ENCODE measurements at places on chromosomes 2 and 18.

DNA sequence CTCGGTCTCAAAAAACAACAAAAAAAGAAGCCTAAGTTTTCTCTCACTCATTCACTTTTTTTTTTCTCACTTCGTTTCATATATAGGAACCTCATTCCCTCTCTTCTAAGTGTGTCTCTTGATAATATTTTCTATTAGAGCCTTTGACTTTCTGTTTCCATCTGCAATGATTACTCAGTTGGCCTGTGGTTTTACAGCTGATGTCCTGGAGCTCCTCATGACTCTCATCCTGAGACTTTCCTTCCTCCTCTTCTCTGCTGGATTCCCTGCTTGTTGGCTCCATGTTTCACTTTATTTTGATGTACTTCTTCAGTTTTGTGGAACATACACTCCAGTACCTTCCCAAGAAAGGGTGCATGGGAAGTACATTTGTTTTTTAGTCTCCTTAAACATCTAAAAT lies 154.2 kb upstream of the GATA6 start:
- H3K27ac ChIP-seq = no peak overlapping the region
- no peak for DNase-seq
- peaks cover 2% of the 10 kb centered on the region for H3K27me3 ChIP-seq

DNA sequence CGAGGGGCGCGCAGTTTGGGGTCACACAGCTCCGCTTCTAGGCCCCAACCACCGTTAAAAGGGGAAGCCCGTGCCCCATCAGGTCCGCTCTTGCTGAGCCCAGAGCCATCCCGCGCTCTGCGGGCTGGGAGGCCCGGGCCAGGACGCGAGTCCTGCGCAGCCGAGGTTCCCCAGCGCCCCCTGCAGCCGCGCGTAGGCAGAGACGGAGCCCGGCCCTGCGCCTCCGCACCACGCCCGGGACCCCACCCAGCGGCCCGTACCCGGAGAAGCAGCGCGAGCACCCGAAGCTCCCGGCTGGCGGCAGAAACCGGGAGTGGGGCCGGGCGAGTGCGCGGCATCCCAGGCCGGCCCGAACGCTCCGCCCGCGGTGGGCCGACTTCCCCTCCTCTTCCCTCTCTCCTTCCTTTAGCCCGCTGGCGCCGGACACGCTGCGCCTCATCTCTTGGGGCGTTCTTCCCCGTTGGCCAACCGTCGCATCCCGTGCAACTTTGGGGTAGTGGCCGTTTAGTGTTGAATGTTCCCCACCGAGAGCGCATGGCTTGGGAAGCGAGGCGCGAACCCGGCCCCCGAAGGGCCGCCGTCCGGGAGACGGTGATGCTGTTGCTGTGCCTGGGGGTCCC lies at the start of gene ITGA4:
Gene ITGA4 (plus strand): TSS at position 266 of the 620 bp plus-strand sequence. CDS start 269 bp downstream, at position 535.
- peak within 1 kb of the TSS; percentile 97 for H3K4me3 ChIP-seq
- peaks cover 40% of the 10 kb centered on the region for H3K36me3 ChIP-seq
- H3K27me3 ChIP-seq = no peaks in the 10 kb centered on the region
- peaks cover 56% of the 10 kb centered on the region for H3K4me1 ChIP-seq

DNA sequence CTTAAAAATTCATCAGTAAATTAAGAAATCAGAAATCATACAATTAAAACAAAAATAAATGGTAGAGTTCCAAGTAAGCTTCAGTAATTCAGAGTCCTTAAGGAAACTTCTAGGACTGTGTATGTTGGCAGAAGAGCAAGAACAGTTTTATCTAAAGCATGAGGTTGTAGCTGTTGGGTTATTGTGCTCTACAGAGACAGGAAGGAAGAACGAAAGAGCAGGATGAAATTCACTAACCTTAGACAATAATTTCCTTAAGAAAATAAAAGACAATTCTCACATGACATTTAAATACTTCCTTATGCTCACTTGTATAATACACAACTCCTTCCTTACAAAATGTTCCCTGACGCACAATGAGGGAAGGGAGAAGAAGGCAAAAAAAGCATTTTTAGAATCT lies 133.4 kb downstream of the STK39 start:
- H3K27me3 ChIP-seq = no peaks in the 10 kb centered on the region
- H3K36me3 ChIP-seq = peaks cover 57% of the 10 kb centered on the region
- H3K4me3 ChIP-seq = no peak overlapping the region
- H3K27ac ChIP-seq = no peak overlapping the region
- no peaks in the 10 kb centered on the region for H3K4me1 ChIP-seq
- DNase-seq = no peak

- no peak for DNase-seq
- H3K36me3 ChIP-seq = no peaks in the 10 kb centered on the region
- H3K27ac ChIP-seq = no peak overlapping the region
- no peak overlapping the region for H3K4me3 ChIP-seq
These were observed 51.1 kb downstream of the MYO1B start for GRCh38 chr2:191296083-191297006.

DNA sequence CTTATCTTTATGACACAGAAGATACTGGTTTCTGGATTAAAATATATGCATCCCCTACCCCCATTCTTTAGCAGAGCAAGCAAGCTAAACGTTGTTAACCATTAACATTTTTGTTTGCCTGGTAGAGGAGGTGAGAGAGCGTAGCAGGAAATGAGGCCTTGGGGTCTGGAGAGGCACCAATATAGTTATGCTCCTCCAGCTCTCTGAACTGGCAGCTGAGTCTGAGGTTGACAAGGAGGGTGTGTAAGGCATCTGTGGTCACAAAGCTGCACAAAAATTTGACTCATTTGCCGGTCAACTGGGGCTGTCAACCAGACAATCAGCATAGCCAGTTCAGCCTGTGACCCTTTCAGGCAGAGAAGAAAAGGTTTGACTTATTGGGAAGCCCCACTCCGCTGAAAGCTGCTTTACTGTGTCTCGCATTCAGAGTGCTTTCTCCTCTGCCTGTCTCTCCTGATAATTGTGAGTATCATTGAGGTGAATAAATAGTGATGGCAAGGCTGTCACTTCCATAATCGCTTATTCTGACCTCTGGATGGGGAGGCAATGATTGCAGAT lies 647.5 kb upstream of the SETBP1 start:
- no peak for DNase-seq
- no peak overlapping the region for H3K27ac ChIP-seq
- no peaks in the 10 kb centered on the region for H3K36me3 ChIP-seq
- H3K4me3 ChIP-seq = no peak overlapping the region

- peaks cover 18% of the 10 kb centered on the region for H3K4me1 ChIP-seq
- no peak overlapping the region for H3K4me3 ChIP-seq
- no peaks in the 10 kb centered on the region for H3K36me3 ChIP-seq
- DNase-seq = no peak
These were observed 24.3 kb downstream of the SMYD1 start for GRCh38 chr2:88091943-88092342.

DNA sequence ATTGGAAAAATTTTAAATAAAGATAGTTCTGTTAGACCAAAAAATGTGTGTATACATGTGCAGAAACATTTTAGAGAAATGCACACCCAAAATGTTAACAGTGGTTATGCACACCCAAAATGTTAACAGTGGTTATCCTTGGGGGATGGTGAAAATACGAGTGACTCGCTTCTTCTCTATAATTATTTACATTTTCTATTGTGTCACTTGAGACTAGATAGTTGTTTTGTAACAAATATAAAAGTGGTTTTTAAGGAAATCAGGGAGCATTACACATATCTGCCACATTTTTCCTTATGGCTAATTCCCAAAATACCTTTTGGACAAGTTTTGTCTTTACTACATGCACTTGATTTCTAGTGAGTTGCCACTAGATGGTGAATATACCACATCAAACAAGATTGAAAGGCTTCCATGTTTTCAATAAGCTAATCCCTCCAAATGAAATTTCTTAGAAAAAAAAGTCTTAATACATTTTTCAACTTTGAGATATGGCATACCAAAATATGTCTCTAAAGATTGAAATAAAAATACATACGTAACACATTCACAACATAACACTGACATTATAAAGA lies 9.0 kb upstream of the HIBCH start:
- H3K4me3 ChIP-seq = no peak overlapping the region
- no peaks in the 10 kb centered on the region for H3K4me1 ChIP-seq

DNA sequence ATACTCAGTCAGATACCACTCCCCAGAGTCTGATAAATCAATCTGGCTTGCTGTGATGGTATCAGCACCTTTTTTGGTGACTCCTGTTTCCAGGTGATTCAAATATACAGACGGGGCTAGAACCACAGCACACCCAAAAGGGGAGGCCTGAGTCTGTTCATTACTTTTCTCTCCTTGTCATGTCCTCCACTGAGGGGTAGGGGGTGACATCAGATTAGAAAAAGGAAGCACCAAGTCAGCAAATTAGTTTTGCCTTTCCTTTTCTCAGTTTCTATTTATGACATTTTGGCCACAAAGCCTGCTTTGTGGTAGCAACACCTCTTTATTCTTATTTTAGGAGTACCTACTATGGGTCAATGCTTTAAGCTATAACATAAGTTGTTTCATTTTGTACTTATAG lies 127.4 kb downstream of the CCDC102B start:
- no peak overlapping the region for H3K4me3 ChIP-seq
- H3K27ac ChIP-seq = no peak overlapping the region
- no peak for DNase-seq
- peaks cover 2% of the 10 kb centered on the region for H3K4me1 ChIP-seq
- no peaks in the 10 kb centered on the region for H3K36me3 ChIP-seq
- H3K27me3 ChIP-seq = peaks cover 3% of the 10 kb centered on the region

DNA sequence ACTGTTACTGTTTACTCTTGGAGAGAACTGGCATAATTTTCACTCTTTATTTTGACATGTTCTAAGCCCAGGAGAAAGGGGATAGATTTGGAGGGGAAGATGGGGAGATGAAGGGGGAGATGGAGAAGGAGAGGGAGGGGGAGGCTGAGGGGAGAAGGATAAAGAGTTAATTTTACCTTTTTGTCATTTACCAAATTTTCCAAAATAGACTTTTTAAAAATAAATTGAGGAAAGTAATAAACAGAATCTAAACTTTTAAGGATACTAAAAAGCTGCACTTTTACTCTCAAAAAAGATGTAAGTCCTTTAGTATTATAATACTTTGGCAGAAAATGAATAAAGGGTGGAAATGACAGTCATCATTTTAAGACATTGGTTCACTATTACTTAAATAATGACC lies 12.3 kb downstream of the MMADHC start:
- H3K4me3 ChIP-seq = no peak overlapping the region
- H3K27ac ChIP-seq = peak overlapping the region; percentile 44
- no peak for DNase-seq
- peaks cover 78% of the 10 kb centered on the region for H3K36me3 ChIP-seq
- peaks cover 29% of the 10 kb centered on the region for H3K4me1 ChIP-seq

- H3K27me3 ChIP-seq = peaks cover 10% of the 10 kb centered on the region
- peaks cover 31% of the 10 kb centered on the region for H3K4me1 ChIP-seq
- H3K27ac ChIP-seq = no peak overlapping the region
- no peak for DNase-seq
- H3K4me3 ChIP-seq = no peak overlapping the region
These were observed 1.5 kb upstream of the BUB1 start for GRCh38 chr2:110679337-110679707.

DNA sequence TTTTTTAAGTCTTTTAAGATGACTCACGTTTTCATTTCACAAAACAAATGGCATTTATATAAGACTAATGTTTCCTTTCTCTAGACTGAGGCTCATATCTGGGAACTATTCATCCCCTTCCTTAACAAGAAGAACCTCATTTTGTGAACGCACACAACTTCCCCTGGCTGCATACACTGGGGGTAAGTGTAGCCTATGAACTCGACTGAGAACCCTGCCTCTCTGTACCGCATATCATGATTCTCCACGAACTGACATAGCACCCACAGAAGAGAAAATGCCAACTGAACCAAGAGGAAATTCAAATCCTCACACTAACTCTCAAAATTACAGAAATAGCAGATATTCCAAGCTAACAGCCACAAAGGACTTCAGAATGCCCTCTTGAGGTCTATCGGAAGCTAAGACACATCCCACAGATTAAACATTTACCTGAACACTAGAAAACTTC lies 236.7 kb downstream of the TCF4 start:
- DNase-seq = no peak
- H3K4me1 ChIP-seq = no peaks in the 10 kb centered on the region
- no peak overlapping the region for H3K27ac ChIP-seq
- no peaks in the 10 kb centered on the region for H3K36me3 ChIP-seq
- peaks cover 15% of the 10 kb centered on the region for H3K27me3 ChIP-seq
- H3K4me3 ChIP-seq = no peak overlapping the region

DNA sequence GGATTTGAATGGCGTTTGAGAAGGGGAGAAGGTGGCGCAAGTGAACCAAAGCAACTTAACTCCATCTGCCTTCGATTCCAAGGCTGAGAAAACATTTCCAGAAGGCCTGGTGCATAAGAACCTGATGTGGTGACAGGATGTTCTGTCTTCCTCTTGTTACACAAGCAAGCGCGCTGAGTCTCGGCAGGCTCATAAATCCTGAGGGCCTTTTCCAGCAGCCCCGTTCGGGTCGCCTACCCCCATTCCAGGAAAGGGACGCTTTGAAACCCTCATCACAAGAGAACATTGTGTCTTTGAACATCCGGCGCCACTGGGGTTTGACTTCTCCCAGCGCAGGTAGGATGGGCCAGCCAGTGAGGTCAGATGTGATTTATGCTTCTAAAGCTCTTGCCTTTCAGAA lies 403.5 kb downstream of the SETBP1 start:
- H3K27me3 ChIP-seq = peaks cover 13% of the 10 kb centered on the region
- H3K27ac ChIP-seq = no peak overlapping the region
- no peak overlapping the region for H3K4me3 ChIP-seq
- no peaks in the 10 kb centered on the region for H3K4me1 ChIP-seq

DNA sequence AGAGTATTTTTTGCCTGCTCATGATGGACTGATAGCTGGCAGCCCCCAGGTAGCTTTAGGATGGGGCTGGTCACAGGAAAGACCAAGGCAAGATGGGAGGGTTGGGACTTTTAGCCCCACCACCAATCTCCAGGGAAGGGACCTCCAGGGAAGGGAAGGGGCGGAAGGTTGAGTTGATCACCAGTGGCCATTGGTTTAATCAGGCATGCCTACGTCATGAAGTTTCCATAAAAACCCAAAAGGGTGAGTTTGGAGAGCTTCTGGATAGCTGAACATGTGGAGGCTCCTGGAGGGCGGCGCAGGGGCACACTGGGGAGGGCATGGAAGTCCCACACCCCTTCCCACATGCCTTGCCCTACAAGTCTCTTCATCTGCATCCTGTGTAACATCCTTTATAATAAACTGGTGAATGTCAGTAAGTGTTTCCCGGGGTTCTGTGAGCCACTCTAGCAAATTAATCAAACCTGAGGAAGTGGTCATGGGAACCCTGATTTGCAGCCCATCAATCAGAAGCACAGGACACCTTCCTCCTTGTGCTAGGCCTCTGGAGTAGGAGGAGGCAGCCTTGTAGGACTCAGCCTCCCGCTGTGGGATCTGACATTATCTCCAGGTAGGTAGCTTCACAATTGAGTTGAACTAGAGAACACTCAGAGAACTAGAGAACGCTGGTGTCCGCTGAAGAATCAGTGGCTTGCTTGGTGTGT lies 30.3 kb downstream of the RAB31 start:
- H3K4me1 ChIP-seq = peaks cover 10% of the 10 kb centered on the region
- no peaks in the 10 kb centered on the region for H3K36me3 ChIP-seq

GRCh38 chr18:12883684-12884405 lies at the start of gene PTPN2:
Gene PTPN2, minus strand, starts transcription at chr18:12884237. Its CDS starts 96 bp downstream, at chr18:12884141.
- peak within 1 kb of the TSS; percentile 96 for H3K27ac ChIP-seq
- H3K4me1 ChIP-seq = peaks cover 58% of the 10 kb centered on the region
- peaks cover 33% of the 10 kb centered on the region for H3K36me3 ChIP-seq
- H3K4me3 ChIP-seq = peak within 1 kb of the TSS; percentile 96
